Stimulated activated CD8-positive, alpha-beta memory T cell treated with anti-CD3 and anti-CD28 coated beads, Interleukin-15, amount 100 ng/mL, for 4 hours (primary cell): ENCODE measurements at places on chromosomes 7 and 10.

- DNase-seq: no peak
These were observed 3.7 kb downstream of the STX1A start for GRCh38 chr7:73715648-73716317.

DNA sequence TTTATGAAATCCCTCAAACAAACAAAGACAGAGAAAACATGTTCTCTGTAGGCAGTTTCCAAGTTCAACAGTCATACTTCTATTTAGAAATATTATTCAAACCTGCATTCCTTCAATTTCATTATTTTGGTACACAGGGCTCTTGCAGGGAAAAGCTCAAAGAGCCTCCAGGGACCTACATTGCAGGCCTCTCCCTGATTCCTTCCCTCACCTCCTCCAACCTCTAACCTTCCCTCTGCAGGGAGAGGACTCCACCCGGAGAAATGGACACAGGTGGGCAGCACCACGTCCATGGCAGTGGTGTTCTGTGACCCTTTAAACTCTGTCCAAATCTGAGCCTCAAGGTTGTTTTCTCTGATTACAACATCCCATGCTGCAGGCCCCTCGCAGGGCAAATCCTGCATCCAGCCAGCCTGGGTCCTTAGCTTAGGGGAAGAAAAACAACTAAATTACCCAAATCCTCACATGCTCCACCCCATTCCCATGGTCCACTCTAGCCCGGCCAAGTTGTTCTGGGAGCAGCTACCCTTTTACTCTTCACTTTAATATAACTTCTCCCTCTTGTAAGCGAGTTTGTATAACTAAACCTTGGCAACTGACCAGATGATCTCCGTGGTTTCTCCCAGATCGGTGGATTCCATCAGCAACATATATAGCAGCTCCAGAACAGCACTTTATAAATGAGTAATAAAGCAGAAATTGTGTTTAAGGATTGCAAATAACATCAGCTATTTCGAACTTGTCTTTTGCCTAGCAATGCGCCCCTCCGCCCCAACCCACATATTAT, 129.8 kb downstream of the CUBN start:
- DNase-seq: no peak

- DNase-seq: no peak
These were observed 252.8 kb downstream of the ZMYND11 start for GRCh38 chr10:387909-388660.

GRCh38 chr10:130246113-130246512, 109.9 kb downstream of the GLRX3 start:
- DNase-seq: no peak

DNA sequence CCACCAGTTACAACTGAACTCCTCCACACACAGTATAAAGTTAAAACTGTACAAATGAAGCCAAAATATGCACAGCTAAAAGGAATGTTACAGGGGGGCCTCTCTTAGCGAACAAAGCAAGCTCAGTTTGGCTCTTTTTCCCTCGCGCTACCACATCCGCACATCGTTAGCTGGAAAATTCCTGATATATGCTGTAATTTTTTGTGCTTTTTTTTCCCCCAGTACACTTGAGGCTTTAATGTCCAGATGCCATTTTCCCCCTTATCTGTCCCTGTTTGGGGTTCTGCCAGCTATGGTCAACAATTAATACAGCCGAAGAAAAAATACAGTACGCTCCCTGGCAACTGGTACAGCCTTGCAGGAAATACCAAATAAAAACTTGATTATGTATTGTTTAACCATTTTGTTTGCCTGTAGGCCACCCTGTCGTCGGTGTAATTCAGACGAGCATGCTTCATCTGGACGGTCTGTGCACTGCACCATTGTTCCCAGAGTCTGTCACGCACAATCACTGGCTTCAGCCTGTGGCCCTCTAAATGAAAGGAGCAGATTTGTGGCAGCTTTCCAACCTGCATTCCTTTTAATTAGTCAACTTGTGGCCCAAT, 108.1 kb upstream of the FAM133B start:
- no peak for DNase-seq

DNA sequence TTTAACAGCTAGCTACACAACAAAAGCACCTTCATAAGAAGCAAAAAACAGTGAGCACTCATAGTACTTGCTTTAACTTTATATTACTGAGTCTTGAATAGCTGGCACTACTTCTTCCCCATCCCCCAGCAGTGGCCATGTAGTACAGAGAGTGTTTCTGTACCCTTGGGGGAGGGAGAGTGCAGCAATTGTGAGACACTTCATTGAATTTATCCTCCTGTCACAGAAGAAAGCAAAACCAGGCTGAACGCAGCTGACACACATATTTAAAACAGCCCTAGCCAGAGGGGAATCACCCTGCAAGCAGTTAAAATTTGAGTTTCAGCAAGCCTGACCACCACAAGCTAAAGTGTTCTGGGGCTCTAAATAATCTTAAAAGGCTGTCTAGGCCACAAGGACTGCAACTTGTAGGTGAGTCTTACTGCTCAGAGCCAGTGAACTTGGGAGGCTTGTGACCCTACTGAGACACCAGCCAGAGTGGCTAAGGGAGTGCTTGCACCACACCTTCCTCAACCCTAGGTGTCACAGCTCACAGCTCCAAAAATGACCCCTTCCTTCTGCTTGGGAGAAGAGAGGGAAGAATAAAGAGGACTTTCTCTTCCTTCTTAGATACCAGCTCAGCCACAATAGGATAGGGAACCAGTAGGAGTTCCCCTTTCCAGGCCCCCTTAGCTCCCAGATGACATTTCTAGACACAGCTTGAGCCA, 97.7 kb upstream of the MEOX2 start:
- no peak for DNase-seq

- DNase-seq: no peak
These were observed 9.4 kb upstream of the HILPDA start for GRCh38 chr7:128446306-128446705.

DNA sequence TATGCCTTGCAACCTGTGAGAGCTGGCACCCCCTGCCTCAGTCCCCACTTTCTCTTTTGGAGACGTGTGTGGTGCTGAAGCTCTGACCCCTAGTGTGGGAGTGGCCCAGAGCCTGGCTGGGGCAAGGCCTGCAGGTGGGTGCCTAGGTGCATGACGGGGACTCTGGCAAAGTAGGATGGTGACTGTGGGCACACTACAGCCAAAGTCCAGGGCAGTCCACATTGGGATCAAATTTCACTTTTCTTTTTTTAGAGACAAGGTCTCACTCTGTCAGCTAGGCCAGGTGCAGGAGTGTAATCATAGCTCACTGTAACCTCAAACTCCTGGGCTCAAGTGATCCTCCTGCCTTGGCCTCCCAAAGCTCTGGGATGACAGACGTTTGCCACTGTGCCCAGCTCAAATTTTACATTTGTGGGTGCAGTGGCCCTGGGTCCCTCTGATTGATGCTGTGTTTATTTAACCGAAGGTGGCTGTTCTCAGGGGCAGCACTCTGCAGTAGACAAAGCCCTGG, 52.3 kb downstream of the NEURL1 start:
- DNase-seq: no peak

GRCh38 chr7:158765020-158765419, 60.4 kb upstream of the NCAPG2 start:
- no peak for DNase-seq

DNA sequence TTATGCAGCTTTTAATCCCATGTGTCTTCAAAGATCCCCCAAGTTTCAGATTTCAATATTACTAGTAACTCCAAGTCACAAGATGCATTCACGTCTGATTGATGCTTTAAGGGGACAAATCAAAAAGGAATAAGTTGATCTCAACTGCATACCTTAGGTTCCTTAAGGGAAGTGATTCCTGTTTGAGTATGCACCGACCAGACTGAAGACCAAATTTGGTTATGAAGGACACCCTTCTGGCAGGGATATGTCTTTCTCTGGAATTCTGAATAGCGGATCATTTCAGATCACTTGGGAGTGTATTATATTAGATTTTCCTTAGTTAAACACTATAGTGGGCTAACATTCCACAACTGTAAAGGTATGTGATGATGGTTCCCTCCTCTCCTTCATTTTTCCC, 4.3 kb downstream of the KIF5B start:
- DNase-seq: no peak

DNA sequence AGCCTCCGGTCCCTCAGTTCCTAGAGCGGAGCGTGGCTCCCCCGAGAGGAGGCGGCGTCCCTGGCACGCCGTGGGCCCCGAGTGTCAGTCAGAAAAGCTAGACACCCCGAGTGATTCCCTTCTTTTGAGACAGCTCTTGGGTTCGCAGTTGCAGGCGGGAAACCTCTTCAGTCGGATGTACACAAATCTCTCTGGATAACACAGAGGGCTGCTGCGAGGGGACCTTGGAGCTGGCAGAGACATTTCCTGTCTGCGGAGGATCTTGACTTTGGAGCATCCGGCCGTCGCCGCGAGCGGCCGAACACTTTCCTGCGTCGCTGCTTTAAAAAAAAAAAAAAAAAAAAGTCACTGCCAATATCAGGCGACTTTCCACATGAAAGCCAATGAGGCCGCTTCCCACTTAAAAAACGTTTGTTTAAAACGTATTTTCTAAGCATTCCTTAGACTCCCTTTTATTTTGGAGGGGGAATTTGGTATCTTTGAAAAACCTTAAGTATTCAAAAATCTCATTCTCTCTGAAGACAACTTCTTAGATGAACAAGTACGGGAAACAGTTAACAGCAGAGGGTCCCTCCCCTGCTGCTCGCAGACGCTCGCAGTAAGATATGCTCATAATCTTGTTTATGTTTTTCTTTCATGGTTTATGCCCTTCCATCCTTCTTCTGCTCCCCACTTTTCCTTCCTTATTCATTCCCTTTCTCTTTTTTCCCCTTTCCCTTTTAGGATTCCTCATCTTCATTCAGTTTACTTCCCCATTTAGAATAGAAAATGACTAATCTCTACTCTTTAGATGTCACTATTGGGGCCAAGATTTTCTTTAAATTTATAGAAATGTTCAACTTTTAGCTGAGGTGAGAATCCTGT, 10.0 kb downstream of the HHEX start:
- DNase-seq: no peak

DNA sequence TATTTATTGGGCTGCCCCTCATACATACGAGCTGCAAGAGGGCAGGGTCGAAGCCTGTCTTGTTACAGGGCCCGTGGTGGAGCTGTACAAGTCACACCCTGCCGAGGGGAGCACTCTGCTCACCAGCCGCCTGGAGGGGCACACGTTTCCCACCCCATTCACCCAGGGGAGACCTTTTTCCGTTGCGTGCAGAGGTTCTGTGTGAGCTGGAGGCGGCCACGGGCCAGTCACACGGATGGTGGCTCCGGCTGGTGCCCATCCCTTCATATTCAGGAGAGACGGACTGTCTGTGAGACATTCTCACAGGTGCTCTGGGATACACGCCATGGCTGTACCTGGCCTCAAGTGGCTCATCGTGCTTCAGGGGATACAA, 47.9 kb upstream of the FAM20C start:
- DNase-seq: no peak

- DNase-seq: no peak
These were observed 126.1 kb upstream of the EFCAB10 start for GRCh38 chr7:105707381-105707780.

DNA sequence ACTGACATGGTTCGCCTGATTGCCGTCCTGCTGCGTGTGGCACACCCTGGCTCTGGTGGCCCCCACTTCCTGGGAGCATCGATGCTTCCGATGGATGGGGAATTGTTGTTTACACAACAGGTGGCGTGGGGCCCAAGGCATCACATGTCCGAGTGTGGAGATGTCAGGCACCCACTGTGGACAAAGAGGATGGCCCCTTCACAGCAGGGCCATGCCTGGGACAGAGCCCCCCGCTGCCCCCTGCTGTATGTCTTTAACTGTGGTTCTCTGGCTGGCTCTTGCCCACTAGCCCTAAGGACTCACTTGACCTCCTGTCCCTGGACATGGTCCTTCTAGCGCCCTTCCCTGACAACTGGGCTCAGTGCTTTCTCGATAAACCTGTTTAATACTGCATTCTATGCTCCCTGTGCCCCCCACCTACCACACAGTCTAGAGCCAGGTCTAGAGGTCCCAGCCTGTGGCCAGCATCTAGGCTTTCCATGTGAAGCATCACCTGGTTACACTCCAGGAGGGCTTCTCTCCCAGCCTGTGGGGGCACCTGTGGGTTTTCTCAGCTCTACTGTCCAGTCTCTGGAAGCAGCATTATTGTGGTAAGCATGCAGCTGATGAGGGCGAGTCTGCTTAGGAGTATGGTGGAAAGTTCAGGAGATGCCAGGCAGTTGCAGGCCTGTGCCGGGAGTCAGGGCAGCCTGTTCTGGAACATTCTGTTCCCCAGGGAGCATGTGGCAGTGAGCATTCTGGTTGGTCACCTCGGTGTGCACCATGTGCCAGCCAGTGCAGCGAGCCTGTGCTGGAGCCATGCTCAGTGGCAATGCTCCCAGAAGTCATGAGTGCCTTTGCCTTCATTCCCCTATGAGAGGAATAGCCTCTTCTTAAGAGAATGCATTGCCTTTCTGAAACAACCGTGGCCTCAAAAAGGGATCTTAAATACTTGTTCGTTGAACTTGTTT, 10.4 kb downstream of the ADCY1 start:
- DNase-seq: no peak

- no peak for DNase-seq
These were observed 51.6 kb downstream of the NUDCD3 start for GRCh38 chr7:44438816-44439215.

DNA sequence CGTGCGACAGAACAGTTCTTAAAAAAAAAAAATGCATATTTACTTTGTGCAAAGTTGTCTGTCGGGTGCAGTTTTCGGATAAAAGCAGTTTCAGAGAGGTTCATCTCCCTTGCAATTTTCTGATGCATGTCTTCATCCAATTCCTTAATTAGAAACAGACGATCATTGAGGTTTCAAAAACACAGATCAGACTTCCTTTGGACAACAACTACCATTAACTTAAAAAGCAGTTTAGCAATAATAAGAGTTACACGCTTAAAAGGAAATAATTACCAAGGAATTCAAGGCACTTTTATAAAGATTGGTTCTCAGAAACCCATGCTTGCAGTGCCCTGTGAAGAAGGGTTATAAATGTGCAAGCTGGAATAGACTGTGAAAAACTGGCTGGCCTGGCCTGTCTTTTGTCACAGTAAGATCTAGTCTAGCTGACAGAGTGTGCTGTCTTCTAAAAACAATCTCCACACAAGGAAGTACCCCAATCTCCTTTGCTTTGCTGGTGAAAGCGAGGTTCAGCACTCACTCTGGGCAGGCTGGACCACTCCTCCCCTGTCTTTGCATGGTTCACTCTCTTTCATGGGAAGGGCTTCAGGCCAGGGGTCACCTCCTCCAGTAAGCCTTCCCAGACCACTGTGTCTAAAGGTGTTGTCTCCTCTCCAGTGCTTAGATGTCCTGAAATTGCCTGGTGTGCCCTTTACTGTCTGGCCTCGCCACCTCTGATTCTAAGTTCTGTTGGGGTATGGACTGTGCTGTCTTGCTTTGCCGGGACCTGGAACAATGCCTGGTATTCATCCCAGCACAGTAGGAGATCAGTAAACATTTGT, 34.8 kb upstream of the HNRNPH3 start:
- no peak for DNase-seq

GRCh38 chr10:97608991-97609561, 19.6 kb downstream of the C10orf62 start:
- no peak for DNase-seq

GRCh38 chr10:63829573-63830149, 308.5 kb downstream of the REEP3 start:
- no peak for DNase-seq

GRCh38 chr10:126081841-126082466, 185.6 kb downstream of the FANK1 start:
- no peak for DNase-seq
